ENCODE measurements at places on chromosomes 2 and 18.
A peak's percentile ranks its signal among the peaks of the same experiment; 100 is the strongest.

- no peak for DNase-seq
Measured at GRCh38 chr2:81158505-81158904, 854.0 kb upstream of the LRRTM1 start.

DNA sequence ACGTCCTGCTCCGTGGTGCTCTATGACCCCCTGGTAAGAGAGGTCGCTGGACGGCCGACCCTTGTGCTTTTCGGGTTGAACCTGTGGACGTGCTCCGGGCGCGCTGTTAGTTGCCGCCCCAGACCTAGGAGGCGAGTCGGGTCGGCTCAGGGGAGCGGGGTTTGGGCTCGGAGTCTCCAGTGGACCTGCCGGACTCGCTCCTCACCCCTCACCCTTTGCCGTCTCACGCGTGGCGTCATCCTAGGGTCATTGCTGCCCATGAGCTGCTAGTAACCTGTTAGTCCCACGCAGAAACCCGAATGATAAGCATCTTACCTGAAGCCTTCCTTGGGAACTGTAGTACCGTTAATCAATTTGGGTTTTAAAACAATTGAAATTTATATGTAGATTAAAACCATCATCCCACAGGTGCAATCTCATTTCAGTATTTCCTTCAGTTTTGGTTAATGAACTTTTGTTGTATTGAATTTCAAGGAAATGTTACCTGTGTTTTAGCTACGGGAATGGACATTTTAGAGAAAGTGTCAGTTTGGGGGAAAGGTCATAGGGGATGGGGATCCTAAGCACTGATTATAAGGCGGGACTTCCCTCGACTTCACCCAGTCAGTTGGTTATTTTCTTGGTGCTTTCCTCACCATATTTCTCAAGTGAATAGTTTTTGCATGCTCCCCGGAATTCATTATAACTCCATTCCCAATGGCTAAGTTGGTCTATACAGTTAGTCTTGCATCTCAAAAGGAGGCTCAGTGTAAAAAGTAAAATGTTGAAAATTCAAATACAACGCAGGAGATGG, 536 bp downstream of the ELP2 start:
- no peak for DNase-seq

GRCh38 chr2:95734976-95735890, 143.4 kb downstream of the TRIM43 start:
- no peak for DNase-seq

DNA sequence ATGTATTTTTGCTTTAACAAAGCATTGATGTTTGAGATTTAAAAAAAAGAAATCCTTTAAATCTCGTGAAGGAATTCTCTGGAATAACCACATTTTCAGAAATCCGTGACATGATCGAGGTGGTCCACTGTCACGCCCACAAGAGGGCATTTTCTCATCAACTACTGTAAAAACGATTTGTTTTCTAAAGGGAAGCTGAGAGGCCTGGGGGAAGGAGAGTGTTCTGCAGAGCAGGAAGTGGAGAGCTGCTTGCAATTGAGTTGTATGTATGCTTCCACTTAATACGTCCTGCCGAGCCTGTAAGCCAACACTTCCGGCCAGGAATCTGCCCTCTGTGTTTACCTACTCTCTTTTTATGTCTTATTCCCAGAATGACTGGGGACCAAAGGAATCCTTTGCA, 19.4 kb downstream of the KLHL29 start:
- peak; percentile 62 for DNase-seq

GRCh38 chr2:102385522-102385921, 29.9 kb downstream of the IL18R1 start:
- DNase-seq, result no peak

GRCh38 chr2:217954469-217954868, 48.3 kb downstream of the TNS1 start:
- DNase-seq, result peak; percentile 8

- no peak for DNase-seq
Measured at GRCh38 chr2:17373041-17373440, 145.2 kb downstream of the RAD51AP2 start.

GRCh38 chr2:170681311-170681710, 33.8 kb upstream of the SP5 start:
- no peak for DNase-seq

- no peak for DNase-seq
Measured at GRCh38 chr2:47656715-47657600, 126.0 kb upstream of the MSH6 start.

- no peak for DNase-seq
Measured at GRCh38 chr2:121420486-121420885, 110.2 kb upstream of the RNU4ATAC start.

GRCh38 chr2:134452042-134452733, 198.3 kb downstream of the MGAT5 start:
- DNase-seq, result no peak

- DNase-seq, result no peak
Measured at GRCh38 chr18:75054046-75054445, 154.9 kb downstream of the PTGR3 start.

GRCh38 chr2:19140463-19141208, 217.8 kb downstream of the OSR1 start:
- no peak for DNase-seq
